ENCODE measurements at places on chromosomes 6 and 20. TPM values are rescaled to one million over a fixed set of nuclear protein-coding genes. Genes with fewer than 3 reads are reported as not detected.
A peak's percentile ranks its signal among the peaks of the same experiment; 100 is the strongest.

The LAMA2 gene
- polyA plus RNA-seq = 5.8 TPM

The LST1 gene
- 49.2 TPM for polyA plus RNA-seq

The RBM24 gene
- polyA plus RNA-seq = 0.80 TPM

The HLA-DPB1 gene
- 39.9 TPM for polyA plus RNA-seq

The CNR1 gene
- 4.8 TPM for polyA plus RNA-seq

The HCK gene
- 15.0 TPM for polyA plus RNA-seq

The TREM1 gene
- polyA plus RNA-seq = 0.37 TPM

The TRAPPC3L gene
- 0.31 TPM for polyA plus RNA-seq

- no peak overlapping the region for H3K4me3 ChIP-seq
- H3K36me3 ChIP-seq = no peaks in the 10 kb centered on the region
- H3K27me3 ChIP-seq = no peaks in the 10 kb centered on the region
- no peak overlapping the region for H3K27ac ChIP-seq
These were observed 27.9 kb downstream of the TXNDC5 start for GRCh38 chr6:7882505-7883257.

DNA sequence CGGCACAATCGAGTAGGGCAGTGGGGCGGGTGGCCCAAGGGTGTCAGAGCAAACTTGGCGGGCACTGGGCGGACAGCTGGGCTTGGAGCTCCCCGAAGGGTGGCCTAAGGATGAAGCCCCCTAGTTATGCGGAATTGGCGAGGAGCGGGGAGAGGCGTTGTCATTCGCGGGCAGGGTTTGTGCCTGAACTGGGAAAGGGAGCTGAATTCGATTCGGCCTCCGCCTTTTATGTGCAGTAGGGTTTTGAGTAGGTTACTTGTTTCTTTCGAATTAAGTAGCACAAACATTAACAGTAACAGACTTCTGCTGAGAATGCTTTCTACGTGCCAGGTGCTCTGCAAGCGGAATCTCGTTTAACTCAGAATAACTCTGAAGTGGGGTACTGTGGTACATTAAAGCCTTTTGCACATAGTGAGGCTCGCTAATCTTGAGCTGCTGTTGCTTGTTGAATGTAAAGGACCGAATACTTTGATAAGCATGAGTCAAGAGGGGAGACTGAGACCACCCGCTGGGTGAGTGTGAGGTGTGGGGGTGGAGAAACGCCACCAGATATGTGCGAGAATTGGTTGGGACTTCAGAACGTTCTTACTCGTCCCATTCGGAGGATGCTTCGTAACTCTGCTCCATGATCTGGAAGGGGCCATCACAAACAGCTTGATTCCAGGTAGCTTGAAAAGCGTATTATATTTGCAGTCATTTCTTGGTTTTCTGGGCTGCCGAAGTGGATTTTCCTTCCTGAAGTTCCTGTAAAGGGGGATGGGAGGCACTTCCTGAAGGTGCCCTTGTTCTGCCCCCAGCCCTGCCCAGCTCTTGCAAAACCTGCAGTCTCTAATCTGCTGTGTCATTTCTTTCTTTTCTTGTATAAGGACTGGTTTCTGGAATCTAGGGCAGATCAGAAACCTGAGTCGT, 833 bp downstream of the RAB5IF start:
- H3K4me3 ChIP-seq = peak overlapping the region; percentile 72
- H3K27ac ChIP-seq = peak overlapping the region; percentile 90
- H3K4me1 ChIP-seq = peaks cover 24% of the 10 kb centered on the region
- no peaks in the 10 kb centered on the region for H3K36me3 ChIP-seq

- DNase-seq = peak; percentile 19
- H3K27me3 ChIP-seq = peaks cover under 1% of the 10 kb centered on the region
- H3K4me3 ChIP-seq = no peak overlapping the region
- no peaks in the 10 kb centered on the region for H3K4me1 ChIP-seq
- H3K36me3 ChIP-seq = no peaks in the 10 kb centered on the region
These were observed 185.7 kb upstream of the MARCKS start for GRCh38 chr6:113671421-113671820.

GRCh38 chr6:146884728-146885127, 286.0 kb downstream of the ADGB start:
- H3K27ac ChIP-seq = no peak overlapping the region
- peaks cover 6% of the 10 kb centered on the region for H3K4me1 ChIP-seq
- no peaks in the 10 kb centered on the region for H3K27me3 ChIP-seq
- DNase-seq = no peak
- H3K4me3 ChIP-seq = no peak overlapping the region

- H3K27me3 ChIP-seq = no peaks in the 10 kb centered on the region
- H3K4me1 ChIP-seq = no peaks in the 10 kb centered on the region
- no peak overlapping the region for H3K4me3 ChIP-seq
- H3K27ac ChIP-seq = no peak overlapping the region
- DNase-seq = no peak
These were observed 15.7 kb upstream of the SSTR4 start for GRCh38 chr20:23019403-23019802.

DNA sequence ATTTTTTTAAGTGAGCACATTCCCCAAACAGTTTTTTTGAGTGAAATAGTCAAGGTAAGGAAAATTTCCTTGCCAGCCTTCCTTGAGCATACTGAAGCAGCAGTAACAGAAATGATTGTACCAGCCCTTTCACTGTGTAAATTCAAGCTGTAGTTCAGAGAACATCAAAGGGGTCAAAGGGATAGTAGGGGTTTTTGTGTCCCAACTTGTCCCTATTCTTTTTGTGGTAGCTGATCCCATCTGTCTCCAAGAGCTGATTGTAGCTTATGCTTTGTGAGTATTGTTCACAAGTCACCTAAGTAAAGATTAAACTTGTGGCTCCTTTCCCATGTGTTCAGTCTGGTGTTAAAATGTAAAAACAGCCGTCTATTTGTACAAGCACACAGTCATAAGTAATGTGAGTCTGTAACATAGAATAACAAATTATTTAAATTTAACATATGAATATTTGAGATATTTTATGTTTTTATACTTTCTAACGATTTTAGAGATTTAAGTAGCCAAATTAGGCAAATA, 185.0 kb downstream of the CENPW start:
- H3K4me1 ChIP-seq = no peaks in the 10 kb centered on the region
- no peak overlapping the region for H3K27ac ChIP-seq
- no peak for DNase-seq
- no peaks in the 10 kb centered on the region for H3K36me3 ChIP-seq

DNA sequence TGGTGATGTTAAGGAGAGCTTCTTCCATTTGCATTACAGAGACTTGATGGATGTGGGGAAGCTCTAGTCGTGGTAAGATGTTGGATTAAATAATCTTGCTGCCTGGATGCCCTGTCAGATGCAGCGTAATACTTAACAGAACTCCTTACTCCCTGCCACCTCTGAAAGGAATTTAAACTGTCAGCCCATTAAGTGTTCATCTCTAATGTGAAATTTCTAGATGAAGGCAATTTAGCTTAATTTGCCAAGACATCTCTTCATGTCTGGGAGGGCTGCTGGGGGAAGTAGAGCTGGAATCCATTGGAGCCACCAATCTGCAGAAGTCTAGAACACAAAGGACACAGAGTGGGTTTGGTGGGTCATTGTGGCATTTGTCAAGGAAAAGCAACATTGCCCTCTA, 64.4 kb downstream of the SOBP start:
- H3K27me3 ChIP-seq = no peaks in the 10 kb centered on the region
- no peak overlapping the region for H3K27ac ChIP-seq
- no peaks in the 10 kb centered on the region for H3K4me1 ChIP-seq
- H3K36me3 ChIP-seq = no peaks in the 10 kb centered on the region
- no peak for DNase-seq

GRCh38 chr20:53948383-53949318, 121.7 kb downstream of the BCAS1 start:
- no peaks in the 10 kb centered on the region for H3K27me3 ChIP-seq
- no peak overlapping the region for H3K27ac ChIP-seq
- no peaks in the 10 kb centered on the region for H3K36me3 ChIP-seq
- no peak overlapping the region for H3K4me3 ChIP-seq
- no peak for DNase-seq
- no peaks in the 10 kb centered on the region for H3K4me1 ChIP-seq

- no peaks in the 10 kb centered on the region for H3K27me3 ChIP-seq
- no peak overlapping the region for H3K27ac ChIP-seq
- H3K4me1 ChIP-seq = no peaks in the 10 kb centered on the region
- no peak overlapping the region for H3K4me3 ChIP-seq
- no peak for DNase-seq
These were observed 318.0 kb downstream of the GRIK2 start for GRCh38 chr6:101711518-101711917.

DNA sequence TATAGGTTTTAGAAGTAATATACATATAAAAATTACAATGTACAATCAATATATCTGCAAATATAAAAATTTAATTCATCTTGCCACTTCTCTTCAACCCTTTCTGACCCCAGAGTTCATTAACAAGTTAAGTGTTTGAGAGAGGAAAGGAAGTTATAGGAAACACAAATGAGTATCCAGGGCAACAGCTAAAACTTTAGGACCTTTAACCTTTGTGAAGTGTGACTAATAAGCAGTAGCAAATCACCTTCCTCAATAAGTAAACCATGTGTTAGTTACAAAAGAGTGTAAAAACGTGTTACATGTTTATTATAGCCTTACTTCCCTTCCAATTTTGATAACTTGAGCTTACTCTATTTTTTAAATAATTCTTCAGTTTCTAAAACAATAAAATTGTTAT, 73.4 kb upstream of the SIM1 start:
- no peak for DNase-seq
- H3K27ac ChIP-seq = no peak overlapping the region
- H3K4me3 ChIP-seq = no peak overlapping the region

DNA sequence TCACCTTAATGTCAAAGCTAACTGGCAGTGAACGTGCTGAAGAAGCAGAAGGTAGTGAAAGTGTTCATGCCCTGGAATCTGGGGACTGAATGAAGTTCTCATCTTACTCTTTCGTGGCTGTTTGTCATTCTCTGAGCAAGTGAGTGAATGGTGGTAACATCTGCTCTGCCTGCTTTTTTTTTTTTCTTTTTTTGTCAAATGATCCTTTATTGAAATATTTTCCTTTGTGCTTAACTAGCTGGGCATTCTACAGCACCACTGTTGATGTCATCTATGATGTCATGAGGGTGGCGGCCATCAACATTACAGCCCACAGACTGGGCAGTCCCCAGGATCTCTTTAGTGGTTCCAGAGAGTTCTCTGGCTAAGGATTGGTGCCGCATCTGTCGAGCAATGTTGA, 65.2 kb downstream of the RIN2 start:
- H3K36me3 ChIP-seq = no peaks in the 10 kb centered on the region
- H3K4me1 ChIP-seq = no peaks in the 10 kb centered on the region
- no peaks in the 10 kb centered on the region for H3K27me3 ChIP-seq
- no peak for DNase-seq
- H3K4me3 ChIP-seq = no peak overlapping the region

- H3K4me3 ChIP-seq = no peak overlapping the region
- peaks cover 27% of the 10 kb centered on the region for H3K4me1 ChIP-seq
- no peaks in the 10 kb centered on the region for H3K27me3 ChIP-seq
These were observed 68.6 kb downstream of the HDDC2 start for GRCh38 chr6:125233202-125233601.

DNA sequence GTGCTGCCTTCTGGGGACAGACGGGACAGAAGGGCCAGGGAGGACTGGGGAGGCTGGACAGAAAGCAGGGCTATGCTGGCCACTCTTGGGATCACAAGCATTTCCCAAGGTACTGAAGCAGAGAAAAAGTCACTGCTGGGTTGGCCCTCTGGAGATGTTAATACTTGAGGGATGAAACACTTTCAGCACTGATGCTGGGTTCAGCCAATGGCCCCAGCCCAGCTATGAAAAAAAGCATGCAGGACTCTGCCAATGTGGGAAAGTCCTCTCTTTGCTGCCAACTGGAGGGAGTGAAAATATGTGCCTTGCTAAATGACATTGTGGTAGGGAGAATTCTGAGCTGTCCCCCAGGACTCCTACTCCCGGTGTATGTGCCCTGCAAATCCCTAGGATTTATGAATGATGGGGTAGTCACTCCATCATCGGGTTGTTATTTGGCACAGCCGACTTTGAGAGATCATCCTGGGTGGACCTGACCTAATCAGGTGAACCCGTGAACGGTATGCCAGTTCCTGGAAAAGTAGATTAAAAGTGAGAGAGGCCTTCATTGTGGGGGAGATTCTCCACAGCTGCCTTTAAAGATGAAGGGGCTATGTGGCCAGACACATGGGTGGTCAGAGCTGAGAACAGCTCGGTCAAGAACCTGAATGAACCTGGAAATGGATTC, 119.9 kb upstream of the TRAF3IP2 start:
- H3K4me3 ChIP-seq = no peak overlapping the region
- H3K27me3 ChIP-seq = no peaks in the 10 kb centered on the region
- peaks cover 11% of the 10 kb centered on the region for H3K4me1 ChIP-seq
- no peaks in the 10 kb centered on the region for H3K36me3 ChIP-seq
- DNase-seq = no peak
- no peak overlapping the region for H3K27ac ChIP-seq

DNA sequence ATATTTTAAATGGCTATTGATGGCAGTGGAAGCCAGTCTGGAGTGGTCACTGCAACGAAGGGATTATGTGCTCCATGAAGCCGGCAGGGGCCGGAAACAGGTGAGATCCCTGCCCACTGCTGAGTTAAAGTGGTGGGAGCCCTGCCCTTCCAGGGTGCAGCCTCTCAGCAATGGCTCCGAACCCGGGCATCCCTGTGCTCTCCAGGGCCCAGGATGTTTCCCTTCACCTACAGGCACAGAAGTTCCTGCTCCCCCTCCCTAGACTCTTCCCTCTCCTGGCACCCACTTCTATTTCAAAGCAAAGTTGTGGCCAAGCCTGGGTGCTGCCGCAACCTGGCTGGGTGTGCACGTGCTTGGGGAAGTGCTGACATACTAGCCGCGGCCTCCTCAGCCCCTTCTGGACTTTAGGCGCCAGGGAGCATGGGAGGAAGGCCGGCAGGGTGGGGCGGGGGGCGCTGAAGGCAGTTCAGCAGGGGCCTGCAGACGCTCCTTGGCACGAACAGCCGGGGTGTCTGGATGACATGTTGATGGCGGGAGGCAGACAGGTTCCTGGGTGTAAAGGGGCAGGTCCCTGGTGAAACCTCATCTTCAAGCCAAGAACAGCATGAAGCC, 452.3 kb downstream of the HTR1B start:
- no peaks in the 10 kb centered on the region for H3K36me3 ChIP-seq
- no peaks in the 10 kb centered on the region for H3K4me1 ChIP-seq
- no peak overlapping the region for H3K4me3 ChIP-seq
- H3K27me3 ChIP-seq = no peaks in the 10 kb centered on the region

- no peak overlapping the region for H3K4me3 ChIP-seq
- no peak for DNase-seq
- H3K4me1 ChIP-seq = no peaks in the 10 kb centered on the region
- no peaks in the 10 kb centered on the region for H3K36me3 ChIP-seq
These were observed 881.1 kb downstream of the EPHA7 start for GRCh38 chr6:92538275-92538674.

- H3K4me3 ChIP-seq = no peak overlapping the region
- H3K4me1 ChIP-seq = no peaks in the 10 kb centered on the region
- DNase-seq = no peak
- peaks cover 16% of the 10 kb centered on the region for H3K27me3 ChIP-seq
These were observed 63.4 kb downstream of the RNF182 start for GRCh38 chr6:13988049-13988738.

GRCh38 chr6:55954436-55954835, 79.0 kb upstream of the BMP5 start:
- no peak overlapping the region for H3K4me3 ChIP-seq
- DNase-seq = no peak
- H3K4me1 ChIP-seq = no peaks in the 10 kb centered on the region
- no peaks in the 10 kb centered on the region for H3K27me3 ChIP-seq

GRCh38 chr20:43721097-43721428, 5.7 kb downstream of the GTSF1L start:
- H3K27ac ChIP-seq = no peak overlapping the region
- H3K4me1 ChIP-seq = no peaks in the 10 kb centered on the region
- no peaks in the 10 kb centered on the region for H3K36me3 ChIP-seq
- H3K4me3 ChIP-seq = no peak overlapping the region

All from adrenal gland (tissue), 19 donors.